ENCODE measurements at places on chromosomes 1 and 21.

GRCh38 chr1:228062812-228063211 is 19.7 kb upstream of the ARF1 start:
- no peak for DNase-seq

GRCh38 chr21:29166853-29167252 is 36.4 kb downstream of the MAP3K7CL start:
- DNase-seq = no peak

- DNase-seq = no peak
These were observed 4.7 kb upstream of the PCSK9 start for GRCh38 chr1:55034476-55035133.

GRCh38 chr21:36159356-36159921 is 2.8 kb downstream of the DOP1B start:
- DNase-seq = no peak

GRCh38 chr1:219299420-219299819 is 125.7 kb downstream of the LYPLAL1 start:
- no peak for DNase-seq

Measured in stimulated activated CD8-positive, alpha-beta memory T cell treated with anti-CD3 and anti-CD28 coated beads, Interleukin-4, amount 100 ng/mL, for 4 hours (primary cell).